ENCODE measurements at places on chromosomes 12 and 14.

DNA sequence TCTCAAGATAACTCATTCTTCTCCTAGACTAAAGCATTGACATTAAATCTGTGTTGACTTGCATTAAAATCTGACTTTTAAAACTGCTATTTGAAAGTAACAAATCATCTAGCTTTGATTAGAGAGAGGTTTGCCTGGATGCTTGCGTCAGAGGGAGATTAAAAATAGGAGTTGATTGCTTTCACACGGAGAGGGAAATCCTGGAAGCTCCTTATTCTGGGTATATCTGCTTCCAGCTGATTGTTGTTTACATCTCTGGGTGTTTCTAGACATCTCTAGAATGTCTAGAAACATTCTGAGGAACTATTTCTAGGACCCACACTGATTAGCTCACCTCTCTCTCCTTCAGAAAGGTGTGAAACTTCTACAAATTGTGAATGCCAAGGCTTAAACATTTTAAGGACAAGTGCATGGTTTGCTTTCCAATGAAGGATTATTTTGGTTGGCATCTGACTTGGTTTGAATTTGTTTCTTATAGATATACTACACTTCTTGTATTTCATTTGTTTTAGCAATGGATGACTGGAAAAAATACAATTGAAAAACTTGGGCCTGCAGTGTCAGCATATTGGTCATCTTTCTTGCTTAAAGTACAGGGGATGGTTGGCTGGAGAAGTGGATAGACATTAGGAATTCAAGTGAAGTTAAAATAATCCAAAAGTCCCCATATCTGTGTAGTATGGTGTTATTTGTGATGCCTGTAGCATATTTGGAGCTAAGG lies 2.1 kb downstream of the DIP2B start:
- no peak for DNase-seq

- DNase-seq = no peak
Observed at GRCh38 chr14:61103541-61104339, 122.7 kb downstream of the SLC38A6 start.

GRCh38 chr12:120798696-120799095 lies 73.1 kb downstream of the ACADS start:
- DNase-seq = peak; percentile 6

GRCh38 chr14:71142375-71143038 lies 235.2 kb downstream of the PCNX1 start:
- DNase-seq = no peak

DNA sequence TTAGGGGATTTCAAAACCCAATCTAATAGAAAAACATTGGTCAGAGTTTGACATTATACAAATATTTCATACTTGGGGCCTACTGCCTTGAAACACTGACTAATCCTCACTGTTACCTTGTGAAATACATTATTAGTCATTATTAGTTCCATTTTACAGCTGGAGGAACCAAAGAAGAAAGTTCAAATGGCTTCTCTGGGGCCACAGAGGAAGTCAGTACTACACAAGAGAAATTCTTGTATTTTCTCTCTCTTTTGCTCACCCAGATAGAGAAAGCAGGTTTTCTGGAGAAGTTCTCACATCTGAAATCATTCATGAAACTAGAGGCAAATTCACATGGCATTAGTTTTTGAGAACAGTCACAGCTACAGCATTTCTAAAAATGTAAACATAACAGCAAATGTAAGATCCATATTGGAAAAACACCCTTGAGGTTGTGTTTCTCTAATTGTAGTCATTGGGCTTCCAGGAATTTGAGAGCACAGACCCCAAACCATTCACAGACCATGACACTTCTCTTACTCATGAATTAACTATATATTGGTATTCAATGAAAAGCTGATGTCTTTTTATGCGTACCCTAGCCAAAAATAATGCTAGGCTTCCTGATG lies 83.0 kb downstream of the LLPH start:
- no peak for DNase-seq

- DNase-seq = no peak
Observed at GRCh38 chr12:106142591-106143261, 4.0 kb upstream of the NUAK1 start.

DNA sequence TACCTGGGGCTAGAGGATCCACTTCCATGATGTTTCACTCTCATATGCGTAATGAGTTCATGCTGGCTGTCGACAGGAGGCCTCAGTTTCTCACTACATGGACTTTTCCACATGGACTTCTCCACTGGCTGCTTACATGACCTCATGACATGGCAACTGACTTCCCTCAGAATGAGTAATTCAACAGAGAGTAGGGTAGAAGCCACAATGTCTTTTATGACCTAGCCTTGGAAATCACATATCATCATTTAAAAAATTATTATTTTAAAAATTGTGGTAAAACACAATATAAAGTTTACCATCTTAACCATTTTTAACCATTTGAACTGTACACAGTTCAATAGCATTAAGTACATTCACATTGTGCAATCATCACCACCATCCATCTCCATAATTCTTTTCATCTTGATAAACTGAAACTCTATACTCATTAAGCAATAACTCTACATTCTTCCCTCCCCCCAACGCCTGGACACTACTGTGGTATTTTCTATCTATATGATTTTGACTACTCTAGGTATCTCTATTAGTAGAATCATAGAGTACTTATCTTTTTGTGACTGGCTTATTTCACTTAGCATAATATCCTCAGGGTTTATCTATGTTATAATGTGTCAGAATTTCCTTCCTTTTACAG lies 144.5 kb downstream of the TGFB3 start:
- no peak for DNase-seq

DNA sequence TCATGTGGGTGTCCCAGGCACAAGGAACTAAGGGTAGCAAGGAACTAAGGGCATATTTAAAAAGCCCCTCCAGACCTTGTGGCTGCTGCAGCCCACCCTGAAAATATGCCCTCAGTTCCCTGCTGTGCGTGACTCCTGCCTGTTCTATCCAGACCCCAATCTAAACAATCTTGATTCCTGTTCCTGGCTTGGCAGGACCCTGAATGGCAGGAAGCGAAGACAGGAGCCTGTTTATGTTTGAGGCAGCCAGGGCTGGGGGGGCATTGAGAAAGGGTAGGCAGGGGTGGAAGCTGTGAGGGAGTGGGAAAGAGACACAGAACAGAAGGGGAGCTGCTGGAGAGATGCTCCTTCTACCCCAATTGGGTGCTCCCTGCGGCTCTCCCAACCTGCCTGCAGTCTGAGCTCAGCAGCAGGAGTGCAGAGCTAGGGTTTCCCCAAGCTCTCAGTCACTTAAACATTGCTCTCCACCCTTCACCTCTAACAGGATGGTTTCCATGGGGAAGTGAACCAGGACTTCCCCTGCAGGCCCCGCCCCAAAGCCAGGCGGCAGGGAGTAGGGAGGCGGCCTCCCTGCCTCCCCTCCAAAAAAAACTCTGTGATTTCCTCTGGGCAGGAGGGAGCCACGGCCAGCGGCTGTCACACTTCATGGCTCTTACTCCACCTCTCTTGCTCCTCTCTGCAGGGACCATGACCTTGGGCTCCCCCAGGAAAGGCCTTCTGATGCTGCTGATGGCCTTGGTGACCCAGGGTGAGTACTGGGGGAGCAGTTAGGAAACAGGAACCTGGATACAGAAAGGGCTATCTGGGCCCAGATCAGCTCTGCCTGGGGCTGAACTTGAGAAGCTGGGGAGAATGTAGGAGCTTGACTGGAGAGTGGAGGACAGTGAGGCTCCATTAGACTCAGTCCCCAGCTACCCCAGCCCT lies 4.7 kb downstream of the ACVRL1 start:
- no peak for DNase-seq

GRCh38 chr12:58741226-58741625 lies 179.1 kb downstream of the LRIG3 start:
- no peak for DNase-seq

GRCh38 chr12:84727961-84728360 lies 184.6 kb downstream of the SLC6A15 start:
- DNase-seq = peak; percentile 15

DNA sequence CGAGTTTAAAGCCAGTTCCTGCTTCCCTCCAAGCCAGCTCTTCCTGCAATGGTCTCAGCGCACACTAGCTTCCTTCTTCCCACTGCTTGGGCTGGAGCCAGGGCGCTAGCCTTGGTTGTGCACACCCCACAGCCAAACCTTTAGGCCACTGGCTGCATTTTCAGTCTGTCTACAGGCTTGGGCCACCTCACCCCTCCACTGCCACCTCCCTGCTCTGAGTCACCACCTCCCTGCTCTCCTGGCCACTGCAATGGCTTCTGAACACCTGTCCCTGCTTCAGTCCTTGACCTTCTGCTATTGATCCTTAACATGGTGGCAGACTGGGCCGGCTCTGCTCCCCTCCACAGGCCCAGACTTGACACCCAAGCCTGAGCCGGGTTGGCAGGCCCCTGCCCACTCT lies 151.1 kb downstream of the RBM19 start:
- no peak for DNase-seq

DNA sequence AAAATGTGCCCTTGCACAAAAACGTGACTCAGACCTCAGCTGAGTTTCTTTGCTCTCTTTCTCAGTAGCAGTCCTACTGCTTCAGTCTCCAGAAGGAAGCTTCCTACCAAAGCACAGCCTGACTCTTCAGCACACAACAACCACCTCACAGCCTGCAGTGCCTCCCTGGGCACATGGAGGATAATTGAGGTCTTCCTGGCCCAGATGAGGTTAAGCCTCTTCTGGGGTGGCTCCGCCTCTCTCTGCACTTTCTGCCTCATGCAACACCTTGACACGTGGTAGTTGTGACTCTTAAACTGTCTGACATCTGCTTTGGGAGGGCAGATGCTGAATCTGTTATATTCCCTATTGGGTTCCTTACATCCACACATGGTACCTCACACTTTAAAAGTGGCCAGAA lies 33.8 kb downstream of the GIT2 start:
- no peak for DNase-seq

GRCh38 chr14:85325134-85326017 lies 204.6 kb upstream of the FLRT2 start:
- no peak for DNase-seq

- DNase-seq = no peak
Observed at GRCh38 chr12:4789776-4790175, 69.6 kb downstream of the GALNT8 start.

- no peak for DNase-seq
Observed at GRCh38 chr14:88879022-88879421, 54.6 kb downstream of the TTC8 start.

GRCh38 chr12:100688451-100688864 lies 106.1 kb upstream of the ANO4 start:
- DNase-seq = peak; percentile 59

DNA sequence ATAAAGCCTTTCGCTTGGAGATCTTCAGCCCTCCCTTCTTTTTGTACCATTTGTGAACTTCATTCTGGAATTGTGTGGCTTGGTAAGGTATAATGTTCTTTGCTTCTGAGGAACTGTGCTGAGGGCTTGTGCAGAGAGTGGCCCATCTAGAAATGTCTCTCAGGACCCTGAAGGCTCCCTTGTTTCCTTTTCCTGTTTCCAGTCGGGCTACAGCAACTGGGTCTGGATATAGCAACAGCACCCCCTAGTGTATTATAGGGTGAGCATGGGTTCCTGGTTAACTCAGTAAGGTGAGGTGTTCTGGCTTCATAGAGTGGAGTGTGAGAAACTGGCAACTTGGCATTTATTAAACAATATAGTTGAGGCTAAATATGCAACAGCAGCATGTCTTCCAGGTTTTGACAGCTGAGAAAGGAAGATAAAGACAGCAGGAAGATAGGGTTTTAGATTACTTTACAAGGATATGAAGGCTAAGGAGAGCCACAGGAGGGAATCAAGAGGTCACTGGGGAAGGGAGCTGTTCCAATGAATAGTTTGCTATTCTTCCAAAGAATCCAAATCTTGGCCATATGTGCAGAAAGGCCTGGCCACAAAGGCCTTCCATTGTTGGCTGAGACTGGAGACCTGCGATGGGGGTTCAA lies 49.1 kb upstream of the RNU6-8 start:
- peak; percentile 78 for DNase-seq

- DNase-seq = no peak
Observed at GRCh38 chr12:109064143-109064542, 11.8 kb downstream of the USP30 start.

DNA sequence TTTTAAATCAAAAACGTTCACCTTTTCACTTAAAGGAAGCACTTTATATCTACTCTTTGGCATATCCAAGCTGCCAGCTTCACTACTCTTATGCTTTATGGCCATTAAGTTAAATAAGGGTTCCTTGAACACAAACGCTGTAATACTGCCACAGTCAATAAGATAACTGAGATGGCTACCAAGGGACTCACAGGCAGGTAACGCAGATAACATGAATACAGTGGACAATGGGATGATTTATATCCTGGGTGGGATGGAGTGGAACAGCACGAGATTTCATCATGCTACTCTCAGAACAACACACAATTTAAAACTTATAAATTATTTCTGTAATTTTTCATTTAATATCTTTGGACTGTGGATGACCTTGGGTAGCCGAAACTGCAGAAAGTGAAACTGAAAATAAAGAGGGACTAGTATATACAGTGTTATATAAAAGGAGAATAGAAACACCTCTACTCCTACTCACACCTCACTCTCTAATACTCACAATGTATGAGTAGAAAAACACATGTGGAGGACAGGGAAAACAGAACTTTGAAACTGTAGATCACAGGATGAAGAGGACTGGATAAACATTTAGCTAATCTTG lies 367.3 kb downstream of the C12orf50 start:
- no peak for DNase-seq

DNA sequence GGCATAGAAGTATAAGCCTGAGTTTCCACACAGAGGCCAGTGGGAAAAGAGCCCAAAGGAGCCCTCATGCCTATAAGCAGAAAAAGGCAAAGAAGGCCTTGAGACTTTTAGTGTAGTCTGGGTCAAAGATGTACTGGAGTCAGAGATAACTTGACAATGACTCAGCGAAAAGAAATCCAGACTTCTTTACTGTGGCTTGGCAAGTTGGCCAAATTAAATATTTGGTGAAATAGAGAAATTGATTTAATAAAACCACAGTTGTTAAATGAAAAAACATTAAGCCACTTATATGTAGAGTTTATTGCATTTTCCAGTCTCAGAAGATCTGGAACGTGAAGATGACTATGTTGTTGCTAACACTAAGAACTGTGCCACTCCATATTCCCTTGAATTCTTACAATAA lies 105.1 kb downstream of the TMTC3 start:
- no peak for DNase-seq

DNA sequence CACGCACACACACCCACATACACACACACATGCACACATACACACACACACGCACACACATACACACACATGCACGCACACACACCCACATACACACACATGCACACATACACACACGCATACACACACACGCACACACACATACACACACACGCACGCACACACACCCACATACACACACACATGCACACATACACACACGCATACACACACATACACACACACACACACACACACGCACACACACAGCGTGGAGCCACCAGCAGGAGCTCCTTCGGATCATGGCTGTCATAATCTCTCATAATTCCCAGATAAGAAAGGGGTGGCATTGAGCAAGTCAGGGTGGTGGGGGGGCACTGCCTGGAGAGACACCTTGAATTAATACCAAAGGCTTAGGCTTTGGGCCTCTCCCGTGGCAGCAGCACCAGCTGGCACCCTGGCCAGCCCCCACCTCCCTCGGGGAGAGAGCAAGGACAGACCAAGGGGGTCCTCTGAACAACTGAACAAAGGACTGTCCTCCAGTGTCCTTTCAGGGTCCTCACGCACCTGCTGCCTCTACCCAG lies 21.9 kb downstream of the ANO2 start:
- DNase-seq = no peak
